ENCODE measurements at places on chromosomes 16 and 17.

GRCh38 chr16:85561248-85562092, 51.7 kb upstream of the GSE1 start:
- no peak for DNase-seq

DNA sequence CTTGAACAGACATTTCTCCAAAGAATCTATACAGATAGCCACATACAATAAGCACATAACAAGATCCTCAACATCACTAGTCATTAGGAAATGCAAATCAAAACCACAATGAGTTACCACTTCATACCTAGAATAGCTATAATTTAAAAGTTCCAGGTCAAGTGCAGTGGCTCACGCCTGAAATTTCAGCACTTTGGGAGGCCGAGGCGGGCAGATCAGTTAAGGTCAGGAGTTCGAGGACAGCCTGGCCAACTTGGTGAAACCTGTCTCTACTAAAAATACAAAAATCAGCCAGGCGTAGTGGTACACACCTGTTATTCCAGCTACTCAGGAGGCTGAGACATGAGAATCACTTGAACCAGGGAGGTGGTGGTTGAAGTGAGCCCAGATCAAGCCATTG, 19.9 kb downstream of the RANBP10 start:
- no peak for DNase-seq

DNA sequence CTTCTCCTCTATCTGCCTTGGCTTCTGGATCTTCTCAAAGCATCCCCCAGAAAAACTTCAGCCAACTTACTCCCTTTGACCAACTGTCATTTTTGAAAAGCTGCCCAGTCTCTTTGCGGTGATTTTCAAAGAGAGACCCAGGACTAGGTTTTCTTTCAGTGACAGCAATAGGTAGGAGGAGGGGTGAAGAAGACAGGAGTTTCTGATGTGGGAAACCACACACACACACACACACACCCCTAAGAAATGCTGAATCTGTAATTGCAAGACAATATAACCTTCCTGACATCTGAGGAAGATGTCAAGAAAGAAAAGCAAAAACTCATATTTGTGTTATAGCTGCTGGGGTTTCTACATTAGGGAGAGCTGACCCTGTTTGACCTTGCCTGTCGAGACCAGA, 5.2 kb downstream of the FAM20A start:
- no peak for DNase-seq

GRCh38 chr17:59469786-59470485, 95.5 kb upstream of the DHX40 start:
- DNase-seq = no peak

GRCh38 chr16:30585022-30585399, 486 bp downstream of the ZNF785 start:
- DNase-seq = no peak
